ENCODE measurements at places on chromosomes 13 and 19.

DNA sequence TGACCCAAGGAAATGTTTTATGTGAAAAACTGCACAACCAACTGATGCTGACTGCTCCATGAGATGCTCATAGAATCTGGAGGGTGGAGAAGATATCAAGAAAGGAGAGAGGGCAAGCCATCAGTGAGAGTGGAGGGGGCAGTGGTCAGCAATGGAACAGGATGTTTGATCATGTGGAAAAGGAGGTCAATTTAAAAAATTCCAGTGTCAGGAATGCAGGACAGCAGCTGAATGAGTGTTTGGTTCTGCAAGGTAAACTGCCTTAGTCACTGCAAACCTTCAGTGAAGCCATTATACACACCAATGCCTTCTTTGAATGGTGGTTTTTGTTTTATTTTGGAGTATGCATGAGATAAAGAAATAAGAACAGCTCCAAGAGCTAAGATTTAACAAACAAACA is 121.5 kb downstream of the FGF14 start:
- DNase-seq = no peak

GRCh38 chr13:23980160-23980551 is 82.9 kb upstream of the C1QTNF9B start:
- peak; percentile 91 for DNase-seq

- no peak for DNase-seq
Measured at GRCh38 chr13:45921162-45921736, 69.7 kb upstream of the SIAH3 start.

DNA sequence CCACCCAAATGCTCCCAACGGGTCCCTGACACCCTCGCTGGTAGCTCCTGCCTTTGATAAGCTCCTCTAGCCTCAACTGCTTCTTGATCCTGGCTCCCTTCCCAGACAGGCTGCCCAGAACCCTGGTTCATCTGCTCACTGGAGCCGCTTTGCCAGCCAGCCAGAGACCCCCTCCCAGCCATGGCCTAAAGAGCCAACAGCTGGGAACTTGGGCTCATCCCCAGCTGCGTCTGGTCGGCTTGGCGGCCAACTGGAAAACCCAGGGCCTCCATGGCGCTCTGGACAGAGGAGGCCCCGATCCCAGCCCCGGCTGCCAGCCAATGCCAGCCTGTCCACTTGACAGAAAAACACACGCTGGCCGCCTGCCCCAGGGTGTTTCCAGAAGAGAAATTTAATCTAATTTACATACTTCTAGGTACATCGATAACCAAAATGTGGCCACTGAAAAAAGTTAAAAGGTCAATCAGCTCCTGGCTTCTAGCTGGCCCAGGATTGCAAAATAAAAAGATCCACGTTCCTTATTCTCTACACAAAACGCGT is 3.0 kb upstream of the AKAP8L start:
- DNase-seq = no peak

GRCh38 chr13:99968521-99969452 is 2.8 kb downstream of the ZIC5 start:
- DNase-seq = no peak

DNA sequence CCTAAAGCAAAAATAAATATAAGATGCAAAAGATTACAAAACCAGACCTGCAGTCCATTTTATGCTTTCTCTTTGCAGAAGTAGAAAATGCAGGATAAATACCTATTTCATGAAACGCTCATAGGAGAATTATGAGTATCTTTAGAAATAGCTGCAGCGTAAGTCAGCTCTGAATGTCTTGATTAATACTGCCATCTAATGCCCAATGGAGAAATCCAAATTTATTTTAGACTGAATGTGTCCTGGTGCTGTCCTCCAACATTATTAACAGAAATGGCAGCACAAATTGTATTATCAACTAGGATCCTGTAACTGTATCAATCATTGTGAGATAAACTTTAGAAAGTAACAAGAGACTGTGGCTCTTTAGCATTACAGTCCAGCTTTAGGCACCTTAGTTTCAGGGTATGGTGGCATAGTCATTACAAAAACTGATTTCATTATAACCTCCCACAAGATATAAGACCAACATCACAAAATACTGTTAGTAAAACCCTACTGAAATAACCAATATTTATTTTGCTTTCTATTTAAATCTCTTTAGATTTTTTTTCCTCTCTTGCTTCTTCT is 162.1 kb upstream of the MIR17HG start:
- no peak for DNase-seq

DNA sequence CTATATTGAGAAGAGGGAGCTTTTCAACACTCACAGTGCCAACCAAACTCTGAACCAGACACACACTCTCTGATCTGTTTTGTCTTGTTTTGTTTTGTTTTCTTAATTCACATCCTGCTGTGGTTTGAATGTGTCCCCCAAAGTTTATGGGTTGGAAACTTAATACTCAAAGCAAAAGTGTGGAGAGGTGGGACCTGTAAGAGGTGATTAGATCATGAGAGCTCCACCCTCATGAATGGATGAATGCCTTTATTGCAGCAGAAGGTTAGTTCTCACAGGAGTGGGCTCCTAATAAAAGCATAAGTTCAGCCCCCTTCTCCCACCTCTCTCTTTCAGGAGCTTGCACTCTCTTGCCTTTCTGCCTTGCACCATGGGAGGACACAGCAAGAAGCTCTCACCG is 957.1 kb downstream of the PCDH9 start:
- DNase-seq = no peak

DNA sequence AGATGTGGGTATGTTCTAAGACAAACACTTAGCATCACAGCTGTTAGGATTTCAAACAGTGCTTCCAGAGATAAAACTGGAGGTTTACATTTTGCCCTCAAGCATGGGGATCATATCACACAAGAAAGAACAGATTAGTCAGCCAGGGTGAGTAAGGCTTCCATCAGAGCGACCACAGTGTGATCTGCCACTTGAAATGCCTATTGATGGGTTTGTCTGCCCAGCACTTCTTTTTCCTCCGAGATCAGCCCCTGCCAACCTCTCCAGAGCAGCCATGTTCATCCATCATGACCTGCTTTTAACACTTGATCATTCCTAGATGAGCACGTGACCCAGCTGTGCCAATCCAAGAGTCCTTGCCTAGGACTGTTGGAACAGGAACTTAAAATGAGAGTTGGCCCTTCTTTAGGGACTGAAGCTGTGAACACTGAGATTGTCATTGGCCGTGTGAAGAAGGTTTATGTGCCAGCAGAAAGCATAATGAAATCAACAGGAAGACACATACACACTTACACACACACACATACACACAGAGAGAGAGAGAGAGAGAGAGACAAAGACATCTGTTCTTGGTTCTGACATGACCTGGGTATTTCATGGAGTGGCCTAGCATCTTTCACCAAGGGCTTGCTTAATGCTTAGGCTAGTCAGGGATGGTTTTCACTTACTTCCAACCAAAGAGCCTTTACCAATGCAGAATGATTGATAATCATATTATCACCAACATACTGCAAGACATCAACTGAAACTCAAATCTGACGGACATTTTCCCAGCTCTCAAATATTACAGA is 5.2 kb upstream of the CEBPG start:
- DNase-seq = no peak

GRCh38 chr19:1859331-1859781 is 4.0 kb downstream of the KLF16 start:
- no peak for DNase-seq

DNA sequence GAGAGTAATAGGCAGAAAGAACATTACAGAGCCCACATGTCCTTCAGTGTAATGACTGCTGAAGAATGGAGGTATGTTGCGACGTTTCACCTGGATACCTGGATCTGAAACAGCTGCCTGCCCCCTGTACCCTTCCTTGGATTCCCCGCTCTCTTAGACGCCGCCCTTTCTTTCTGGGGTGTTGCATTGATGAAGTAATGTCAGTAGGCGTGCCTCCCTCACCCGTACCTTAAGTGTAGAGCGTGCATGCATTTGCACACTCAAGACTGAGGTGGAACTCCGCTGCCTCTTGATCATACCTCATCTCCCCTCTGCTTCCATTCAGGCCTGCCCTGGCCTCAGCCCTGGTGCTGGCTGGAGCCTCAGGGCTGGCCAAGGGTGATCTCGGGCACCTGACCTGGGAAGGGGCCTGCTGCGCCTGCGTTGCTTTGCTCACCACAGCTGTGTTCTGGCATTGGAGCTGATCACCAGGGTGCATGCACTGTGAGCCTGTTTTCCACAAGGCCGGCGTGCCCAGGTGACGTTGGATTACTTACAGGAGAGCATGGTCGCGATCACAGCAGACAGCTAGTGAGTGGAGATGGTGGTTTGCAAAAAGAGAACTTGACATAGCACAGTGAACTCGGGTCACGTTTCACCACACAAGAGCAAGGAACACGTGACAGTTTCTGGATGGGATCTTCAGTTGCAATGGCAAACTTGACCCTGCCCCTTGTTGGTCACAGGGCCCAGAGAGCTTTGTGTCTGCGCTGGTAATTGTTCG is 99.0 kb downstream of the ARHGEF7 start:
- no peak for DNase-seq
